T-cell (primary cell): ENCODE measurements at places on chromosomes 5 and 9. TPM values are rescaled to one million over a fixed set of nuclear protein-coding genes. Genes with fewer than 3 reads are reported as not detected.

The SPATA24 gene
- total RNA-seq: 9.0 TPM

DNA sequence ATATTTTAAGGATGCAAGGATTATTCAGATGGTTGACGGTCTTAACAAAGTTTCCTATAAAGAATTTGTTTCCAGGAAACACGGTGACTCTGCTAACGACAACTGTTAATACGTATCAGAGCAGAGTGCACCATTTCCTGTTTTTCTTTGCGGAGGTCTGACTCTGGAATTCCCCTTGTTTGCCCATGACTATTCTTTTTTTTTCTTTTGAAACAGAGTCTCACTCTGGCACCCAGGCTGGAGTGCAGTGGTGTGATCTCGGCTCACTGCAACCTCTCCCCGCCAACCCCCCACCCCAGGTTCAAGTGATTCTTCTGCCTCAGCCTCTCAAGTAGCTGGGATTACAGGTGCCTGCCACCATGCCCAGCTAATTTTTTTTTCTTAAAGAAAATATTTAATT lies 115.9 kb downstream of the CDC42SE2 start:
- H3K36me3 ChIP-seq: peaks cover 2% of the 10 kb centered on the region
- peak overlapping the region; percentile 99 for H3K27ac ChIP-seq
- H3K4me3 ChIP-seq: no peak overlapping the region
- no peaks in the 10 kb centered on the region for H3K27me3 ChIP-seq
- peak; percentile 82 for DNase-seq
- peaks cover 73% of the 10 kb centered on the region for H3K4me1 ChIP-seq

DNA sequence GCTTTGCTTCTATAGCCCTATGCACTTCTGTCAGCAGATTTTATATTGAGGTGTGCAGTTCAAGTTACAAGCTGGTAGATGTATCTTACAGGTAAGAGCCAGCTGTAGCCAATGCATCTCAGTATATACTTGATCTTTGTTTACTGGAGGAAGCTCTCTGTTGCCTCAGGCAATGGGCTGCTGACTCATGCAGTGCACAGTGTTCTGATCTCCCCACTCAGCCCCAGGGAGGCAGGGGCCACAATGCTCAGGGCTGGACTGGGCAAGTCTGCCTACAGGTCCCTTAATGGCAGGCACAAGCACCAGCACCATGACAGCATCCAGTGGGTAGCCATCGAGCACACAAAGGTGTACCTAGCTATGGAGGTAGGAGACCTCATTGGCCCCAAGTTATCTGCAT lies 178.8 kb upstream of the CDH10 start:
- DNase-seq: no peak
- H3K27ac ChIP-seq: no peak overlapping the region
- H3K27me3 ChIP-seq: no peaks in the 10 kb centered on the region
- no peaks in the 10 kb centered on the region for H3K36me3 ChIP-seq
- H3K4me1 ChIP-seq: no peaks in the 10 kb centered on the region

GRCh38 chr5:20572614-20573013 lies 584.6 kb upstream of the CDH18 start:
- no peaks in the 10 kb centered on the region for H3K27me3 ChIP-seq
- no peak for DNase-seq
- no peak overlapping the region for H3K4me3 ChIP-seq
- no peaks in the 10 kb centered on the region for H3K4me1 ChIP-seq

DNA sequence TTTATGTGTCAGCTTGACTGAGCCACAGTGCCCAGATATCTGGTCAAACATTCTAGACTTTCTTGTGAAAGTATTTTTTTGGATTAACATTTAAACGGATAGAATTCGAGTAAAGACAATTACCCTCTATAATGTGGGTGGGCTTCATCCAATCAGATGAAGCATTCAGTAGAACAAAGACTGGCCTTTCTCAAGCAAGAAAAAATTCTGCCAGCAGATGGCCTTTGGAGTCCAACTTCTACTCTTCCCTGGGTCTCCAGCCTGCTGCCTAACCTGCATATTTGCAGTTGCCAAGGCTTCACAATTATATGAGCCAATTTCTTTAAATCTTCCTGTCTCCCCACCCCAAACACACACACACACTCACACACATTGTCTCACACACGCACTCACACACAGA lies 86.4 kb downstream of the MED10 start:
- H3K27me3 ChIP-seq: peaks cover 3% of the 10 kb centered on the region
- no peak overlapping the region for H3K4me3 ChIP-seq
- H3K4me1 ChIP-seq: no peaks in the 10 kb centered on the region
- H3K36me3 ChIP-seq: no peaks in the 10 kb centered on the region
- no peak for DNase-seq

- H3K27me3 ChIP-seq: no peaks in the 10 kb centered on the region
- H3K4me1 ChIP-seq: no peaks in the 10 kb centered on the region
- no peak overlapping the region for H3K4me3 ChIP-seq
- H3K27ac ChIP-seq: no peak overlapping the region
- no peaks in the 10 kb centered on the region for H3K36me3 ChIP-seq
These were observed 131.4 kb downstream of the CCDC192 start for GRCh38 chr5:127834554-127834953.

The C9orf153 gene
- total RNA-seq: 0.66 TPM

DNA sequence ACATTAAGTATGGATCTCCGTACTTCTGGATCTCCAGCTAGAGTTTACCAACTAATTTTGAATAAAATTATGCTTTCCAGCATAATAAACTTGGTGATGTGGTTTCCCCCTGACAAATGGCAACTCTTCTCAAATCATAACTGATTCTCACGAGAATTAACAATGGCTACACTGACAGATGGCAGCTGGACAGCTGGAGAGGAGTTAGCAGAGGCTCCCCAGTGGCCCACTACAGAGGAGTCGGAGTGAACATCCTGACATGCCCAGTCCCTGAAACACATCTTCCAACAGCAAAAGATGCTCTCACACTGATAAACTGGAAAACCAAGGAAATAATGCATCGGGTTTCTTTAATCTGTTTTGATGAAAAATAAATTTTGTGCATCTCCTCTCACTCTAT lies 239.6 kb downstream of the MAN2A1 start:
- no peaks in the 10 kb centered on the region for H3K27me3 ChIP-seq
- no peaks in the 10 kb centered on the region for H3K4me1 ChIP-seq
- no peak overlapping the region for H3K4me3 ChIP-seq
- H3K36me3 ChIP-seq: no peaks in the 10 kb centered on the region
- H3K27ac ChIP-seq: no peak overlapping the region

The TPPP gene
- total RNA-seq: 8.2 TPM

- no peaks in the 10 kb centered on the region for H3K4me1 ChIP-seq
- no peak overlapping the region for H3K4me3 ChIP-seq
- H3K36me3 ChIP-seq: no peaks in the 10 kb centered on the region
- no peak for DNase-seq
These were observed 85.5 kb downstream of the DIRAS2 start for GRCh38 chr9:90556897-90557675.

DNA sequence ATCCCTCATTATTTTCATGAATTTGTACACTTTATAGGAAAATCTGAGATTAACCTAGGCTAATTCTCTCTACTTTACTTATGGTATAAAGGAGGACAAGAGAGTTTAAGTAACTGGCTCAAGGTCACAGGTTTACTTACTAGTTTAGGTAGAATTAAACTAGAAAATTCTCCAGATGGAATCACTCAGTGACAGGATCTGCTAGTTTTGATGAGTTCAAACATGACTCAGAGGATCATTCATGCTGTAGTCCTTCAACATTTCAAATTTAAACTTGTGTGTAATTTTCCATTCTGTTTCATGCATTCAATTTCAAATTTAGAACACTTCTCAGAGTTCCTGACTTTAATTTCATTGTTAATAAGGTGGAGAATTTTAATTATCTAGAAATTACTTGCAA lies 485.7 kb upstream of the TUSC1 start:
- H3K4me3 ChIP-seq: no peak overlapping the region
- no peaks in the 10 kb centered on the region for H3K4me1 ChIP-seq
- no peaks in the 10 kb centered on the region for H3K36me3 ChIP-seq
- H3K27ac ChIP-seq: no peak overlapping the region
- no peak for DNase-seq

The LAMC3 gene
- total RNA-seq: 0.98 TPM

DNA sequence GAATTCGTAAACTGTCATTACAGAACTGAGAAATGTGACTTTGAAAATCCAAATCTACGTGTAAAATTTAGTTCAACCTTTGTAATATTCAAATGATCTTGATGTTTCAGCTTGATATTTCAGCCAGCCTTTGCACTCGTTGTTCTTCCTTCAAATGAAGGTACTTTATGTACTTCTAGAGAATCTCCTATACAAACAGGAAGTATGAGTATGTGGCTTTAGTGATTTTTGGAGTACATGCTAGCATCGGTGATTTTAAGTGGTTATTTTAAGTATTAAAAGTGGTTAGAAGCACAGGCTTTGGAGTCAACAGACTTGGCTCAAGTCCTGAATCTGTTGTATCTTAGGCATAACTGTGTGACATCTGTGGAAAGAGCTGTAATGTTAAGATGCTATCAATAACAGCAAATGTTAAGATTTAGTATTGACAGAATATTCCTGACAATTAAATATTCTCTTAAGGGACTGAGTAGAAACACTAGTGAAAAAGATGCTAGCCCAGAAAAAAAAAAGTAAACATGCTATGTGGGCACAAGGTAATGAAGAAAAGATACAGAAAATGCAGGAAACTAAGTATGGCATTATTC lies 398.0 kb downstream of the ADGRV1 start:
- DNase-seq: no peak
- no peaks in the 10 kb centered on the region for H3K36me3 ChIP-seq
- H3K27ac ChIP-seq: no peak overlapping the region
- H3K27me3 ChIP-seq: no peaks in the 10 kb centered on the region
- H3K4me3 ChIP-seq: no peak overlapping the region
- H3K4me1 ChIP-seq: no peaks in the 10 kb centered on the region

The FBP1 gene
- total RNA-seq: 3.5 TPM

DNA sequence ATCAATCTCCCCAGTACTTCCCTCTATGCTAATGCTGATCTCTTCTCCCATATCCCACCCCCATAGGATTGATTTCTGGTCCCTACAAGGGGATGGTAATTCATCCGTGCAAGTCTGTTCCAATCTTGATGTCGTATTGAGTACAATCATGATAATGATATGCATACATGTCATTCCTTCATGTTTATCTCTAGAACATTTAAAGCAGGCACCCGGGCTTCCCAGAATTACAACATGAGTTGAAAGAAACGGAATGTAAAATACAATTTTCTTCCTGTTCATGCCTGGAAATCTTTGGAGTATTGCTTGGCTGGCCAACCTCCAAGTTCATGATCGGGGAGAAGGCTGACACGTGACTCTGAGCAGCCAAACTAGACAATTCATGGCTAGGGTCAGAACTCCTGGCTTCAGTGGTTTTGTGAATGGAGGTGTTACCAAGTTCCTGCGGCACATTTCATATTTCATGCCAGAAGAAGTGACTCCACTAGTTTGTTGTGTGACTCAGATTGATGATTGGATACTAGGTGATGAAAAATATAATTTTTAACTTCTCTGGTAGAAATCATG lies 66.6 kb downstream of the C9orf152 start:
- DNase-seq: no peak
- H3K36me3 ChIP-seq: peaks cover 8% of the 10 kb centered on the region
- H3K4me1 ChIP-seq: peaks cover 9% of the 10 kb centered on the region
- H3K27me3 ChIP-seq: no peaks in the 10 kb centered on the region

DNA sequence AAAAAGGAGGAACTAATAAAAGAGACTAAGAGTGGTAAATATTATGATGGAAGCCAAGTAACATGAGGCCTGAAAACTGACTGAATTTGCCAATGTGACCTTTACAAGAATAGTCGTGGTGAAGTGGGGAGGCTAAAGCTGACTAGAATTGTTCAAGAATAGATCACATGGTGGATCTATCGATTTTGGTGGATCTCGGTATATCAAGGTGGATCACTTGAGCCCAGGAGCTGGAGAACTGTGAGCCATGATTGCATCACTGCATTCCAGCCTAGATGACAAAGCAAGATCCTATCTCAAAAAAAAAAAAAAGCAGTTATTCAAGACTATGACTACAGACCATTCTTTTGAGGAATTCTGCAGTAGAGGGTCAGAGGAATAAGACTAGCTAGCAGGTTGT lies 15.1 kb downstream of the ERMP1 start:
- H3K27me3 ChIP-seq: no peaks in the 10 kb centered on the region
- no peaks in the 10 kb centered on the region for H3K4me1 ChIP-seq
- no peak for DNase-seq

GRCh38 chr5:180109920-180110319 lies 38.4 kb upstream of the RNF130 start:
- no peak overlapping the region for H3K27ac ChIP-seq
- no peaks in the 10 kb centered on the region for H3K36me3 ChIP-seq
- no peak overlapping the region for H3K4me3 ChIP-seq
- H3K4me1 ChIP-seq: no peaks in the 10 kb centered on the region

DNA sequence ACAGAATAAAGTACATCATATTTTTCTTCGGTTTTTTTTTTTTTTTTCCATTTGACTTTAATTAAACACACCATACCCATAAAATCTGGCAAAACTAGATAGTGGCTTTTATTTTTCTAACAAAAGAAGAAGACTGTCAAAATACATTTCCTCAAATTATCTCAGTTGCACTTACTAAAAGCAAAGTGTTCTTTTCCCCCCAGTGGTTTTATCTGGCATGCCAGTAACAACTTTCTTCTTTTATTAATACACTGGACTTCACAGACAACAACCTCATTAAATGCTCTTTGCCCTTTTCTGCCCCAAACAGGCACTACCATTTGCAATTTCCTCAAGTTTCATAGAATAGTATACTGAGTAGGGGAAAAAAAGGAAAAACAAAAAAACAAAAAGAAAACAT lies 1792.3 kb downstream of the EFNA5 start:
- no peak overlapping the region for H3K4me3 ChIP-seq
- H3K36me3 ChIP-seq: no peaks in the 10 kb centered on the region
- no peaks in the 10 kb centered on the region for H3K27me3 ChIP-seq
- H3K27ac ChIP-seq: no peak overlapping the region
- DNase-seq: no peak
- H3K4me1 ChIP-seq: no peaks in the 10 kb centered on the region

The ECPAS gene
- total RNA-seq: 50.5 TPM

The N4BP3 gene
- total RNA-seq: 4.0 TPM

- no peaks in the 10 kb centered on the region for H3K36me3 ChIP-seq
- DNase-seq: peak; percentile 33
- H3K4me3 ChIP-seq: no peak overlapping the region
- no peaks in the 10 kb centered on the region for H3K27me3 ChIP-seq
- no peak overlapping the region for H3K27ac ChIP-seq
- H3K4me1 ChIP-seq: peaks cover 58% of the 10 kb centered on the region
These were observed 1.3 kb upstream of the IL3 start for GRCh38 chr5:132059043-132059695.

GRCh38 chr5:109612278-109612905 lies 77.3 kb upstream of the MAN2A1 start:
- no peak overlapping the region for H3K4me3 ChIP-seq
- no peaks in the 10 kb centered on the region for H3K36me3 ChIP-seq
- DNase-seq: no peak

GRCh38 chr9:124222918-124223720 lies 34.6 kb upstream of the NEK6 start:
- H3K4me3 ChIP-seq: no peak overlapping the region
- no peaks in the 10 kb centered on the region for H3K36me3 ChIP-seq
- DNase-seq: no peak
- H3K27me3 ChIP-seq: no peaks in the 10 kb centered on the region

DNA sequence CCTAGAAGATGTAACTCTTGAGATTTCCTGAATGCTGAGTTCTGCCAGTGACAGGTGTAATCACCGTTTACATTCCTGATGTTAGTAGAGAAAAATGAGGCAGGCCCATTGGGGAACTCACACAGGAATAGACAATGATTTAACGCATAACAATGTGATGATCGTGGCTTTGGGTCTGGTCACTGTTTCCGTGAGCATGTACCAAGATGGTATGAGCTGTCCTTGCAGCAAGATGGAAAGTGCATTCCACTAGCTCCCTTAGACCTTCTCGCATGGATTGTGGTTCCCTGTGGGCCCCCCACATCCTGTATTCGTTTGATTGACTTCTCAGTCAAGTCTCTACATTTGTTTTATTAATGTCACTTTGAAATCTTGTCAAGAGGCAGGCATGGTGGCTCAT lies 124.0 kb upstream of the DAP start:
- DNase-seq: no peak
- no peaks in the 10 kb centered on the region for H3K4me1 ChIP-seq
- H3K36me3 ChIP-seq: no peaks in the 10 kb centered on the region
- H3K27me3 ChIP-seq: no peaks in the 10 kb centered on the region
- H3K4me3 ChIP-seq: no peak overlapping the region
